PC-9 (cell line): ENCODE measurements at places on chromosomes 1 and 21.
A peak's percentile ranks its signal among the peaks of the same experiment; 100 is the strongest.

GRCh38 chr1:201990427-201990826, 8.0 kb downstream of the RNPEP start:
- DNase-seq, result no peak

DNA sequence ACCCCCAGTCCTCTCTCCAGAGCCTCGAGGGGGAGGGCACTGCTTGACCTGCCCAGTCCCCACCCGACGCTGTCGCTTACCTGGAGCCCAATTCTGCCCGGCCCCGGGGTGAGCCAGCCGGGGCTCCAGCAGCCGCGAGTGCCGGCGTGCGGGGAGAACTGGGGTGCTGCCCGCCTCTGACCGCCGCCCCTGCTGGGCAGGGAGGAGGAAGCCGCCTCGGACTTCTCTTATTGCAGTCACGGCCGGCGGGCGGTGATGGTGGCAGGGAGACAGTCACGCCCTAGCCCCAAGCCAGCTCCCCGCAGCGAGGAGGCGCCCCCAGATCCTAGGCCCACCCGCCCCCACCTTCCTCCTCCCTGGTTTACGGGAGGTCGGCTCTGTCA, at the start of gene FGR:
Gene FGR, minus strand, starts transcription at position 201 of the 383 bp plus-strand sequence. CDS start 11,269 bp downstream, outside the sequence.
- DNase-seq, result no peak

GRCh38 chr1:236141447-236142252, 689 bp upstream of the GPR137B start:
- no peak for DNase-seq

GRCh38 chr1:105102371-105102770, 1352.7 kb downstream of the AMY1C start:
- no peak for DNase-seq

DNA sequence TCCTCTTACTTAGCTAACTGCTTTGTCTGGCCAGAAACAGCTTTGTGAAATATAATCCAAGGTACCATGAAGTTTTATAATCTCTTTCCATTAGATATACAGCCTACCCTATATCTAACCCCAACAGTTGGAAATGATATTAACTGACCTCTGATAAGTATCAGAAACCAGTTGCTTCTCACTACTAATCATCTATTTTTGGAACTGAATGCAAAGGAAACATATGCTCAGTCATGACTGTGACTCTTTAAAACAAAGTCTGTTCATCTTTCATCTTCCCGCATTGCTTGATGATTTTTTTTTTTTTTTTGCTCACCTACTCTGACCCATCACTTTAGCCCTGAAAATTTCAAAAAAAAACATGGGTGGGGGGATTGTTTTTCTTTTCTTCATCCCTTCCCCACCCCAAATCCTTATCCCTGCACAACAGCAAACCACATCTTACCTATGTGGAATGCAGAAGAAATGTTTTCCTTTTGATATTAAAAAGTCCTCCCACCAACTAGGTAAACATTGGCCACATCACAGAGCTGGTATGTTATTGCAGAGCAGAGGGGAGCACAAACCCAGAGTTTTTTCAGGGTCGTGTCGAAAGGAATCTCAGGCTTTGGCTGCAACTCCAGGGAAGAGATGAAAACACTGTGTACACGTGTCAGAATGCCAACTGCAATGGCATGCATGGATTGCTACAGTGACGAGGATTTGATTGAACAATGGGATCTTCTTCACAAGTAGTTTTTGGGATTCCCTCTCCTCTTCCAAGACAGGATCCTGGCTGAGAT, 137.3 kb downstream of the SLC30A10 start:
- no peak for DNase-seq

GRCh38 chr1:184866991-184867788, 107.1 kb downstream of the NIBAN1 start:
- DNase-seq, result peak; percentile 14

- DNase-seq, result no peak
These were observed 91.0 kb upstream of the PLPPR4 start for GRCh38 chr1:99173282-99173681.

- no peak for DNase-seq
These were observed 34.9 kb downstream of the FOXO6 start for GRCh38 chr1:41396084-41396483.

GRCh38 chr1:201023517-201023902, at the start of gene KIF21B:
TSS of gene KIF21B (minus strand) at chr1:201023714. CDS start at chr1:201023383, 331 bp downstream.
- DNase-seq, result peak; percentile 36

- DNase-seq, result no peak
These were observed 38.7 kb upstream of the LRRC8C start for GRCh38 chr1:89594096-89594740.

DNA sequence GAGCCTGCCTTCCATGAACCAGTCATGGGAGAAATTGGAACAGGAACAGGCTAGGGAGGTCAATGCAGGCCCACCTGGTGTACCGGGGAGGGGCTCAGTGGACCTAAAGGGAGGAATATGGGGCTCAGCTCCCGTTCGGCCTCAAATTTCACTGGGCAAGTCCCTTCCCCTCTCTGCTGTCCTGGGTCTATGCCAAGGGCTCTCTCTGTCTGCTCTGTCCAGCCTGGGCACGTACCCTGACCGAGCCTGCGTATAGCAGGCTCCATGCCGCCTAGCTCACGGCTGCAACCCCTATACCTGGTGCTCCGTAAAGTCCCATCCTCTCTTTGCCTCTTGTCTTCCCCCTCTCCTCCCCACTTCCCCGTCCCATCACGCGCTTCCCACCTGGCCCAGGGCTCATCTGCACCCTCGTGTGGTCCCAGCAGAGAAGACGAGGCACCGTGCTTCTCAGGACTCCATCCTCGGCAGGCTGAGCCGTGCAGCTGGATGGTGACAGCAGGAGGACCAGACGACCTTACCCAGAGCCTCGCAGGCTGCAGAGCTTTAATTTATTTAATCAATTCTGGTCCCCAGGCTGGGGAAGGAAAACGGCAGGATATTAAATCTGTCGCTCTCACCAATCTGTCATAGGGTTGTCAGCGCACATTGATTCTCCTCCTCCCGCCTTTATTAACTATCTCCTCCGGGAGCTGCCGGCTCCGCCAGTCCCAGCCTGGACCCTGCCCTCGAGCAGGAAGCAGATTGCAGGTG, 25.0 kb upstream of the DISP3 start:
- DNase-seq, result no peak

- no peak for DNase-seq
These were observed 357.0 kb upstream of the PTBP2 start for GRCh38 chr1:96364576-96364975.

- DNase-seq, result peak; percentile 87
These were observed 384.3 kb downstream of the SEC16B start for GRCh38 chr1:177585302-177586220.

DNA sequence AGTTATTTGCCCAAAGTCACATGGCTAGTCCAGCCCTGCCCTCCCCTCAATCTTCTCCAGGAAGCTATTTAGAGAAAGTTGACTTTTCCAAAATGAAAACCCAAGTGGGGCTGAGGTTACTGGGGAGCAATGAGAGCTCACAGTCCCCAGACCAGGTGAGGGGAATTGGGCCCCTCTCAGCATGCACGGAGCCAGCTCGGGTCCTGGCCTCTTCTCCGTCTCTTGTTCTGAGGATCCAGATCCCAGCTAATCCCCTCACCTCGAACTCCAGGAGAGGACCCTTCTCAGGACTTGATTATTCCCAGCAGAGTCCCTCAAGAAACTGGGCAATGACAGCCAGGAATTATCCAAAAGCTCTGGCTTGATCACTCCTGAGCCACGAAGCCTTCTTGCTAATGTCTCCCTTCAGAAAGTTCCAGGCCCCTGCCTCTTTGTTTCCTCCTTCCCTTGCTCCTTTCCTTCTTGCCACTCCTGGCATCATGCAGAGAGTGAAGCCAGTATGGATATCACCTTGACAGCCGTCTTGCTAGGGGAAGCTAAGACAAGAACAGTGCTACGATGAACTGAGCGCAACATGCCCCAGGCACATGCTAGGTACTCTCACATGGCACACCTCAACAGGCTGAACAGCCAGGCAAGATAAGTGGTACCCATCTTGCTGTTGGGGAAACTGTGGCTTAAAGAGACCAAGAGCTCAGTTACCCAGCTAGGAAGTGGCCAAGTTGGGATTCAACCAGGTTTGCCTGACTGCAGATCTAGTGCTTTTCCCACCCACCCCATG, 51.9 kb downstream of the KLHDC7A start:
- DNase-seq, result no peak
